ENCODE measurements at places on chromosomes 6 and 20. TPM values are rescaled to one million over a fixed set of nuclear protein-coding genes. Genes with fewer than 3 reads are reported as not detected.

Gene PTGIS
- total RNA-seq = 6.3 TPM

Gene PARD6B
- total RNA-seq = 0.16 TPM

Gene WFDC12
- not detected for total RNA-seq

Gene DACT2
- total RNA-seq = not detected

Gene OR12D3
- total RNA-seq = not detected

Gene MYBL2
- total RNA-seq = 3.7 TPM

Gene KATNA1
- 29.5 TPM for total RNA-seq

Gene PNLDC1
- 0.81 TPM for total RNA-seq

Gene MYH7B
- total RNA-seq = under 0.01 TPM

Gene PDYN
- total RNA-seq = not detected

Gene TMEM244
- not detected for total RNA-seq

Gene VAPB
- 9.5 TPM for total RNA-seq

Gene TMEM217
- total RNA-seq = 1.3 TPM

Gene NHLRC1
- 4.1 TPM for total RNA-seq

Gene NRN1
- total RNA-seq = 117 TPM

Gene SASH1
- total RNA-seq = 103 TPM

Gene ZNF334
- total RNA-seq = 1.9 TPM

Gene C2
- 3.3 TPM for total RNA-seq

Gene RNF217
- 32.2 TPM for total RNA-seq

Gene ANKRD66
- not detected for total RNA-seq

Gene CLIC5
- total RNA-seq = 0.16 TPM

Gene HRH3
- not detected for total RNA-seq

Gene TNF
- 0.16 TPM for total RNA-seq

Gene CST5
- not detected for total RNA-seq

Gene FNDC11
- 0.65 TPM for total RNA-seq

Gene NKX2-2
- not detected for total RNA-seq

Gene RAET1E
- not detected for total RNA-seq

Gene OR2H2
- not detected for total RNA-seq

Gene ARHGAP40
- total RNA-seq = not detected

Gene GPR6
- total RNA-seq = not detected

Gene CPNE5
- total RNA-seq = 0.12 TPM

Gene LGSN
- not detected for total RNA-seq

Gene PTK6
- under 0.01 TPM for total RNA-seq

Gene ALDH8A1
- total RNA-seq = 0.16 TPM

Gene ARFGEF3
- total RNA-seq = 1.5 TPM

Gene MLN
- not detected for total RNA-seq

Gene RIPOR3
- total RNA-seq = 50.8 TPM

Gene PSORS1C2
- total RNA-seq = not detected

Gene HAO1
- total RNA-seq = not detected

Gene TNFRSF6B
- 8.0 TPM for total RNA-seq

Gene SLX4IP
- 5.0 TPM for total RNA-seq
